ENCODE measurements at places on chromosomes 1 and 21. TPM values are rescaled to one million over a fixed set of nuclear protein-coding genes. Genes with fewer than 3 reads are reported as not detected.

UTS2 gene
- not detected for total RNA-seq

AGT gene
- 0.32 TPM for total RNA-seq

ANXA9 gene
- 0.86 TPM for total RNA-seq

- no peak for DNase-seq
Observed at GRCh38 chr1:111484391-111485026, 10.7 kb downstream of the C1orf162 start.

- DNase-seq, result peak; percentile 76
Observed at GRCh38 chr1:88701275-88701674, 17.2 kb downstream of the PKN2 start.

DNA sequence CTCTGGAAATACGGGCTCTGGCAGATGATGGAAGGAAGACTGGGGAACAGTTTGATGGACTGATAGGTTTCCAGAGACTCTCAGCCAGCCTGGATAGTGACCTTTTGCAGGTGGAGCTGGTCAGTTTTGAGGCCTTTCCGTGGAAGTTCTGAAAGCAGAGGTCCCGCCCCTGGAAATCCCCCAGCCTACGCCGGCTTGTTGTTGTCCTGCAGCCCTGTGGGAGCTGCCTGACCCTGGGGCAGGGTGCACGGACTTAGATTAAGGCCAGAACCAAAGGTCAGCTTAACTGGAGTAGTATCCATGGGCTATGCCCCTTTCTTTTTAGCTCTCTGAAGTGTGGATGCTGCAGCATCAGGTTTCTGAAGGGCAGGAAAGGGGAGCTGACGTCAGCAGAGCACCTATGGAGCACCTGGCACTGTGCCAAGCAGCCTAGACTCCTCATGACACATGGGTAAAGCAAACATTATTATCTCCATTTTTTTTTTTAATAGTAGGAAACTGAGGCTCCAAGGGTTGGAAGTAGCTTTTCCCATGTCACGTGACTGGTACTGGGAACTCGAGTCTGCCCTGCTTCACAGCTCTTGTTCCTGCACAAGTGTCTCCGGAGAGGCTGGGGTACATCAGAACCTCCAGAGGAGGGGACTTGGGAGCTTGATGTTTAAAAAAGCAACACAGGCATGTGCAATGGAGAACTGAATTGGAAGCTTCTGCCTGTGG, 38.5 kb downstream of the IER5 start:
- peak; percentile 37 for DNase-seq

DNA sequence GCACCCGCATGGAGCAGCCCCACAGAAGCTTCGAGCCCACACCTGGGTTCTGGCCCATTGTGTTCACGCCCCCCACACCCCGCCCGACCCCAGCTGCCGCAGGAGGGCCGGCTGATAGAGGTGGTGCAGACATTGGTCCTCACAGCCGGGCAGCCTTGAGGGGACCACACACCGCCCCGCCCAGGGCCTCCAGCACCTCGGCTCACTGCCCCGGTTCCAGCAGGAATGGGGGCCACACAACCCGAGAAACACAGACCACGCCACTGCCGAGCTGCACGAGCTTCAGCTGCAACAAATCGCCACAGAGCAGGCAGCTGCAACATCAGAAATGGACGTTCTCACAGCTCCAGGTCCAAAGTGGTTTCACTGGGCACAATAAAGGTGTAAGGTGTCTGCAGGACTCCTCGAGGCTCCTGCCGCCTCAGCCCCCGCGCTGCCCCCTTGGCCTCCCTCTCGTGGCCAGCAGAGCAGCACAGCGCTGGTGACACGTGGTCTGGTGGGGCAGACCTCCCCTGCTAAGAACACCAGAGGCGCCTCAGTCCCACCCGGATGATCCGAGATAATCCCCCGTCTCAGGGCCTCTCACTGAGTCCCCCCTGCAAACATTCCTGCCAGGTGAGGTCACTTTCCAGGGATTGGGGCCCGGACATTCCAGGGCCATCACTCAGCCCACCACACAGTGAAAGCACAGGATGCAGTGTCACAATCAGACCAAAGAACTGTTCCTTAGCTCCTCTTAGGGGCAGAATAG, 62.3 kb upstream of the ADARB1 start:
- DNase-seq, result peak; percentile 88

DNA sequence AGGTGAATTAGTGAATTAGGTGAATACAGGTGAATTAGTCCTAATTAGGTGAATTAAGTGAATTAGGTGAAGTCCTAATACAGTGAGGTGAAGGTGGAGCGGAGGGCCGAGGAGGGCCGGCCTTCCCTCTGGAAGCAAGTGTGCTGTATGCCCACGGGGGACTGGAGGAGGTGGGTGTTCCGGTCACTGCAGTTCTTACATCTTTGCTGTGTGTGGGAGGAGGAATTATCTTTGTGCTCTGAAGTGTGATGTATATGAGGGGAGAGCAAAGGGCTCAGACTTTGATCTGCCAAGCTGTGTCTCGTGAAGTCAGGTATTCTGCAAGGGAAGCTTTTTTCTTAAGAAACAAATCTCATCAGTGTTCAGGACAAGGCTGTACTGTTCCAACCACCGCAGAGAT, 45.4 kb downstream of the AGPAT3 start:
- no peak for DNase-seq

DNA sequence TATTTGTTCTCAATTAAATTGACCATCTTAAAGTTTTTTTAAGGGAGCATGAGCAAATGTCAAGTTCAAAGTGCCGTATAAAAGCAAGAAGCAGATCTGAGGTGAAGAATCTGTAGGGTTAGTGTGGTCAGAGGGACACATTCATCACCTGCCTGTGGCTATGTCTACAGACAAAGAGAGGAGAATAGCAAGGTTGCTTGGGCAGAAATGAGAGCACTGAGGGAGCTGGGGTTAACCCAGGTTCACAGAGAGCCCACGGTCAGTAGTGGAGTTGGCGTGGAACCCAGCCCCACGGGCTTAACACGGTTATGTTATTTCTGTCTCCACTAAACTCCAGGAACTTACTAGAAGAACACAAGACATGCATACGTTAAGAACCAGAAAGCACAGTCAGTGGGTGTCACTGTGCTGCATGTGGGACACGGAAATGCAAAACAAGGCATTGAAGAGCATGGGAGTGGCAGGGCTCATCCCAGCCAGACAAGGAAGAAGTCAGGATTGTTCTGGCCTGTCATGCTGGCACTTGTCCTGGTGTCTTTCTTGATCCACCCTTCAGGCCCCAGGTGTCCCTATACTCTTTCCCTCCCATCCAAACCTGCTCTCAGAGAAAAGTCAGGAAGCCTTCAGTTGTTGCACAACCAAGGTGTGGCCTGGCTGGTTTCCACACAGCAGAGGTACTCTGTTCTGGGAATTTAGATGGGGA, 95.5 kb upstream of the IVNS1ABP start:
- DNase-seq, result no peak

DNA sequence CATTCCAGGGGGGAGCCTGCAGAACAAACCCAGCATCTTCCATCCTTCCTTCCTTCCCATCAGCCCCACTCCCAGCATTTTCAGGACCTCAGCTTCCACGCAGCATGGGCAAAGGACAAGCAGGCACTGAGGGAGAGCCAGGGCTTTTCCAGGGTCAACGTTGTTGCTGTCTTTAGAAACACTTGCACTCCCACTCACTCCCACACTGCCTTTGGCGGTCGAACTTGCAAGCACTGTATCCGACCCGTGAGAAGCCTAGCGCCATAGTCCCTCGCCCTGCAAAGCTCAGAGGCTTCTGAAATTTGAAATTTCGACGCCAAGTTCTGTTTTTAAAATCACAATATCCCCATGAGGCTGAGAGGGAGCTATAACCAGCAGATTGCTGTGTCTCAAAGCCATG, 47.4 kb downstream of the KCNAB2 start:
- peak; percentile 19 for DNase-seq

DNA sequence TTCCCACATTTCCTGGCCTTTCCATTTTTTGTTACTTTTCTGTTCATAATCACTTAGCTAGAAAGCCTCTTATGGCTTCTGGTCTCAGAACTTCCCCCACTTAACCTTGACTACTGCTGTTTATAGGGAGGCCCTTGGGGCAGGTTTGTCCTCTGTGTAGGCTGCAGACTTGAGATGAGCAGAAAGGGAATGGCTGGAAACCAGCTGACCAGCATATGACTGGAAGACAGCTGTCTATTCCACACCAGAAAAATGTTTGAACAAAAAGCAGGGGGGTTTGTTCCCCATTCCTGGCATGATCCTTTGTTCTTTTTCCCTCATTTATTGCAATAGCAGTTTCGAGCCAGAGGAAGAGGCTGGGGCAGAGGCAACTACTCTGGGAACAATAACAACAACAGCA, 4.9 kb upstream of the SH3D21 start:
- DNase-seq, result no peak

DNA sequence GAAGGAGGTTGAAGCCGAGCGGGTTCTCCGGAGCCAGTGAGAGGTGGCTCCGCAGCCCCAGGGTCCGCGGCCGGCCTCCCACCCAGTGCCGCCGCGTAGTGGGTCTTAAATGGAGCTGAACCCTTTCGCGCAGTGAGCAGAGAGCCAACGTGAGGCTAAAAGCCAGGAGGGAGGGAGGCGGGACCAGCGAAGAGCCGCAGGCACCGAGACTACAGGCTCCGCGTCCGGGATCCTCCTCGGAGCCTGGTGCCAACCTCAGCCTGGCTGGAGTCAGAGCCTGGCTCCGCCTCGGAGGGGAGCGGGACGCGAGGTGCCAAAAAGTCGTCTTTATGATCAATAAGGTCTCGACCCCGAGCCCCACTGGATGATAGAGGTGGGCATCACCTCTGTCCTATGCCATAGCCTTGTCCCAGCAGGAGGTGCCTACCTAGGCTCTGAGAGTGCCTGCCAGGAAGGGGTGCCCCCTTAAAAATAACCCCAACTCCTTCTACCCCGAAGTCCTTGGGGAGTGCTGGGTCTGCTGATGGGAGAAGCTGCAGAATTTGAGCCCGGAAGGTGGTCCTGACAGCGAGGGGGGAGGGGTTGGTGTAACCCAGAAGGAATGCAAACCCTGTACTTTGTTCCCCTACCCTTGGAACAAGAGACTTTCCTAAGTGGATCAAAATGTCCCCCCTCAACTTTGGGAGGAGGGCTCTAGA, 1.6 kb downstream of the IGSF21 start:
- DNase-seq, result no peak

GRCh38 chr1:7301664-7301981, 469.5 kb upstream of the VAMP3 start:
- DNase-seq, result no peak

- no peak for DNase-seq
Observed at GRCh38 chr1:188155261-188155660, 1326.5 kb downstream of the PLA2G4A start.

All from fibroblast of villous mesenchyme (primary cell).